ENCODE measurements at places on chromosomes 13 and 19.

GRCh38 chr19:38924388-38924787 lies 6.2 kb downstream of the SARS2 start:
- DNase-seq = no peak

DNA sequence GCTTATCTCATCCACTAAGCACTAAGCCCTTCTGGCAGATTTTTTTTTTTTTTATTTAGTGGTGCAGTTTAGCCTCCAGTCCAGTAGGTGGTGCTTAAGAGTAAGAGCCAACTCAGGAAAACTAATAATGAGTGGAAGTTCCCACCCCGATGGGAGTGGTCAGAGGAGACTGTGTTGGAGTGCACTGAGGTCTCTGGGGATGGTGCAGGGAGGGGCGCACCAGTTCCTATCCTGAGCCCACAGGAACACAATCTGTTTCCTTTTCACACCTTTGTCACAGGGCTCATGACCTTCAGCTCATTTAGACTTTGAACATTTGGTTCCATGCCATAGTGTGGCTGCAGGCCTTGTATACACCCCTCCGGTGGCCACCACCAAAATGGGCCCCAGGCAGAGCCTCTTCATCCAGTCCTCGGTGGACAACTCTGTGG lies 367.4 kb downstream of the SPRY2 start:
- DNase-seq = no peak

- no peak for DNase-seq
These were observed 13.6 kb upstream of the SLC15A1 start for GRCh38 chr13:98765996-98766519.

GRCh38 chr19:5943045-5943444 lies 29.0 kb downstream of the CAPS start:
- DNase-seq = no peak

GRCh38 chr19:10009714-10010224 lies 535 bp downstream of the COL5A3 start:
- peak; percentile 5 for DNase-seq

- no peak for DNase-seq
These were observed 459.4 kb downstream of the FOXO1 start for GRCh38 chr13:40207001-40207478.

- peak; percentile 81 for DNase-seq
These were observed 155.9 kb upstream of the KLF12 start for GRCh38 chr13:74289861-74290773.

- no peak for DNase-seq
These were observed 477.3 kb downstream of the KLF12 start for GRCh38 chr13:73656863-73657262.

DNA sequence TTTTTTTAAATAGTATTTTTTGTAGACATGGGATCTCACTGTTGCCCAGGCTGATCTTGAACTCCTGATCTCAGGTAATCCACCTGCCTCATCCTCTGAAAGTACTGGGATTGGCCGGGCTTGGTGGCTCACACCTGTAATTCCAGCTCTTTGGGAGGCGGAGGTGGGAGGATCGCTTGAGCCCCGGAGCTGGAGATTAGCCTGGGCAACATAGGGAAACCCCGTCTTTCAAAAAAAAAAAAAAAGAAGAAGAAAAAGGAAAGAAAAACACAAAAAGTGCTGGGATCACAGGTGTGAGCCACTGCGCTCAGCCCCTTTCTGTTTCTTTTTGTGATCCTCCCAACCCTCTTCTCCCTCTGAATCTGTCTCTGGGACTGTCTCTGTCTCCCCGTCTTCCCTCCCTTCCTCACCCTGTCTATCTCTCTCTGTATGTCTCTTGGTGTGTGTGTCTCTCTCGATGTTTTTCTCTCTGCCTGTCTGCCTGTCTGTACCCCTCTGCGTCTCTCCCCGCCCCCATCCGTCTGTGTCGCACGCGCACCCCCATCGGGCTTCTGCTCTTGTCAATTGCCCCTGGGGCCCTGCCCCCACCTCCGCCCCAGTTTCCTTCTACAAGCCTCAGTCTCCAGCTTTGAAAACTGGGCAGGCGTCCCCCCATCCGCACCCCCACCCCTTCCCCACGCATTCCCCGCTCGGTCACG lies 540 bp upstream of the ZFP36 start:
- DNase-seq = no peak

- DNase-seq = peak; percentile 1
These were observed 195.7 kb upstream of the IPO5 start for GRCh38 chr13:97757807-97758206.

DNA sequence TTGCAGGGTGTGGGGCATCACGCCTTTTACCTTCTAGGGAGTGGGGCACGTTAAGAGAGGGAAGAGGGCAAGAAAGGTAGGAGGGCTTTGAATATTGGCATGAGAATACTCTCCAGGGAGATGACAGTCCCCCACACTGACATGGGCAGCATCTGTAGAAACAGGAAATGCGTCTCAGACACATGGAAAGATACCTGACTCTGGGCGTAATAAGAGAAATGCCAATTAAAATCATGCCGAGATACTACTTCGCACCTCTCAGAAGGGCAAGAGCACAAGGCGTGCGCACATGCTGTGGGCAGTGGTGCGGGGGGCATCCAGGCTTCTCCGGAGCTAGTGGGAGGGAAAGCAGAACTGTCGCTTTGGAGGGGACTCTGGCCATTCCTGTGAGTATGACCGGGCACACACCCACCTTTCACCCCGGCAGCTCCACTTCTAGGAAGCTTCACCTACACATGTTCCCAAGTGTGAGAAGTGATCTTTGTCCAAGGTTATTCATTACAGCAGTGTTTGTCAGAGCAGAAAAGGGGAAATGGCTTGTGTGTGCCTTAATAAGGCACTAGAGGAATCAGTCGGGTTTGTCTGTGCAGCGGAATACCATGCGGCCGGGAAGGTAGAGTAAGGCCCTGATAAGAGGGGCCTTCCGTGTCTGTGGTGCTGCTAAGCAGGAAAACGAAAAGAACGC lies 99.5 kb downstream of the SIPA1L3 start:
- no peak for DNase-seq

- DNase-seq = no peak
These were observed 251.7 kb upstream of the ARGLU1 start for GRCh38 chr13:106819413-106820180.

DNA sequence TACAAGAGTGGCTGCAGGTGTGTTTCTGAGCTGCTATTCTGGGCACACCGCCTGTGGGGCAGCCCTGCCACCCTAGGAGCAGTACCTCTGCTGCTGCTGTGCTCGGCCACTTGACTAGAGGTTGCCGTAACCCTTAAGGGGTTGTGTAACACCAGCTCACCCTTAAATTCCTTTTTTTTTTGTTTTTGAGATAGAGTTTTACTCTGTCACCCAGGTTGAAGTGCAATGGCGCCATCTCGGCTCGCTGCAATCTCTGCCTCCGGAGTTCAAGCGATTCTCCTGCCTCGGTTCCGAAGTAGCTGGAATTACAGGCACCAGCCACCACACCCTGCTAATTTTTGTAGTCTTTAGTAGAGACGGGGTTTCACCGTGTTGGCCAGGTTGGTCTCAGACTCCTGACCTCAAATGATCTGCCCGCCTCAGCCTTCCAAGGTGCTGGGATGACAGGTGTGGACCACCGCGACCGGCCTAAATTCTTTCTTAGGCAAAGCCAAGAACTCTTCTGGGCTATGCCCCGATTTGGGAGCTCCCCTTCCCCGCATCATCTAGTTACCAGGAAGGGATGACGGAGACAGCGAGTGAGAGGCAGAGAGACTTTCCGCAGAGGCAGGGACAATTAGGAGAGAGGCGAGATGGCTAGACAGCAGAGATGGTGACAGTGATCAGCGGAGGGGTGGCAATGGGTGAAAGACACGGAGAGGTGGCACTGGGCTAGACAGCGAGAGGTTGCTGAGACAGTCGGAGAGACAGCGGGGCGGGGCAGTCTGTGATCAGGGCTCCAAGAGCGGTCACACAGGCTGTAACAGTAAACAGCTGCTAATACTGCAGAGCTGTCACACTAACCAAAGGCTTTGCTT lies 4.4 kb upstream of the LILRA5 start:
- no peak for DNase-seq

DNA sequence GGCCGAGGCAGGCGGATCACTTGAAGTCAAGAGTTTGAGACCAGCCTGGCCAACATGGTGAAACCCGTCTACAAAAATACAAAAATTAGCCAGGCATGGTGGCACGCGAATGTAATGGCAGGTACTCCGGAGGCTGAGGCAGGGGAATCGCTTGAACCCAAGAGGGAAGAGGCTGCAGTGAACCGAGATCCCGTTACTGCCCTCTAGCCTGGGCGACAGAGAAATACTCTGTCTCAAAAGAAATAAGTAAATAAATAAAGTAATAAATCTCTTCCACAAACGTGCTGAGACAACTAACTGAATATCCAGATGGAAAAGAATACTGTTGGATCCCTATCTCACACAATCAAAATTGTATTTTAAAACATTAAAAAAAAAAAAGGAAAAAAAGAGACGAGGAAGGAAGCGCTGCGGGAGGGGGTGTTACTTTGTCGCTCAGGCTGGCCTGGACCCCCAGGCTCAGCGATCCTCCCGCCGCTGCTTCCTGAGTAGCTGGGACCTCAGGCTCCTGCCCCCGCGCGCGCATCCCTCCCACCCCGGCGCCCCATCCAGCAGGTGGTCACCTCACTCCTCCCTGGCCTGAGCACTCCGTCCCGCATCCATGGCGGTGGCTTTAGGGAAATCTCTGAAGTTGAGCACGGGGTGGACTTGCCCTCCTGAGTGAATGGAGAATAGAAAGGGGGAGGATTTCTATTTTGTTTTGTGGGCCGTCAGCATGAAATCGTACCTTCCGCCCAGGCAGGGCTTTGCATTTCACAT lies 628 bp upstream of the ZNF813 start:
- DNase-seq = no peak

DNA sequence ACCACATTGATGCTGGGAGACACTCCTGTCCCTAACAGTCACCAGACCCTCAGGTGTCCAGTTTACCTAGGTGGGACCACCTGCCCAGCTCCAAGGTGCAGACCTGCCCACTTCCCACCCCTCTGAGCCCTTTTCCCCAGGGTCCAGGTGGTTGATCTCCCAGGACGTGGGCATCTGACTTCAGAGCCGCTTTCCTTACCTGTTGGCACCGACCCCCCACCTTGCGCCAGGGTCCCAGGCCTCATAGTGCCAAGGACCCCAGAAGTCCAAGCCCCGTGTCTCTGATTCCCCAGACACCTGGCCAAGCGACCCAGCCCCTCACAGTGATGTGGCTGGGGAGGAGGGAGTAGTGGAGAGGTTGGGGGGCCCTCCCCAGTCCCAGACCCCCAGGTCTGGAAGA lies 9.6 kb upstream of the BBC3 start:
- no peak for DNase-seq

DNA sequence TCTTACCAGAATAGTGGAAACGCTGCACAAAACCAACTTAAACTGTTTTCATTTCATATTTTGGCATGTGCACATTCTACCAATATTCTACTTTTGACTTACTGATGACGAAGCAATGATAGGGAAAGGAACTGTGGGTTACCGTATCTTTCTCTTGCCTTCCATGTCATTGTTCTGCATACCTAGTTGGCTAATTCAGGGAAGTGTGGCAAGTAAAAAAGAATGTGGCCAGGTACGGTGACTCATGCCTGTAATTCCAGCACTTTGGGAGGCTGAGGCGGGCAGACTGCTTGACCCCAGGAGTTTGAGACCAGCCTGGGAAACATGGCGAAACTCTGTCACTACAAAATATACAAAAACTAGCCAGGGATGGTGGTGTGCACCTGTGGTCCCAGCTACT lies 108.2 kb downstream of the SIPA1L3 start:
- no peak for DNase-seq

DNA sequence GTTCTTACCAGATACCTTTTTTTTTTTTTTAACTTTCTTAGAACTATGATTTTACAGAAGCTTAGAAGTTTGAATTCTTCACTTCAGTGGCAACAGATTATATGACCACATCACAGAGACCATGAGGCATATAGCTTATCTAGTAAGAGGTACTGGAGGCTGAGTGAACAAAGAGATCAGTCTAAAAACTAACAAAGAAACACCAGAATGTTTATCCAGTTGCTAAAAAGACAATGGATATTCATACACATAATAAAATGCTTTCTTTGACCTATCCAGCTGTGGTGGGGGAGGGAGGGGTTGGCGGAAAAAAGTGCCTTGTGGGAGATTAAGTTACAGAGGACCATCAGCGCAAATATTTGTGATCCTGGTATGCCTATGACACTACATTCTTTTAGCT lies 34.7 kb upstream of the SLITRK6 start:
- DNase-seq = no peak

GRCh38 chr19:54461613-54462012 lies 2.0 kb downstream of the LENG9 start:
- DNase-seq = no peak

DNA sequence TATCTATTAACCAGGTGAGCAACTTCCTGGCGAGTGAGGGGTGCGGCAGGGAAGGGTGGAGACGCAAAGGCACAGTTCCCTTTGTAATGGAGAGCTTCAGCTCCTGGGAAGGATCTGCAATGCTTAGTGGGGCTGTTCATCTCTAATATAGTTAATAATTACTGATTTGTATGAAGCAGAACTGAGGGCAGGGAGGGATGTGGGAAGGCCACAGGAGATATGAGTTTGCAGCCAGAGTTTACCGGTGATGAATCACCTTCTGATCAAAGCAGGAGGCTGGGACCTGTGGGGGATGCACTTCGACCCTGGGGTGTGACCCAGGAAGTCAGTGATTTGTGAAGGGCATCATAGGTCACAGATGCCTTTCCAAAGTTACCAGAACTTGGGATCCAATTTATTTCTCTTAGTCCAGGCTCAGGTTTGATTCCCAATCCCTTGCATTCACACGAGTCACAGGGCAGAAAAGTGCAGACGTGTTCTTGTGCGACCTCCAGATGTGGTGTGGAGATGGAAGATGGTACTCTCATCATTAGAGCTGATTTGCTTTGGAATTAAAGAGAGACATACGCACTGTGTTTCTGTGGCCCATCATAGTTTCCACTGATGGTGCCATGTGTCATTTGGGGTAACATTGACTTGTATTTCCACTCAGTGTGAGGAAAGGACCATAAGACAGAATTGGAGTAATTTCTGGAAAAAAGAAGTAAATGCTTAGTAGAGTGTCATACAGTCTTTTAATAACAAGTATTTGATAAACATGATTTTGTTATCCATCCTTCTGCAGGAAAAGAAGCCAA lies 55.0 kb downstream of the LRCH1 start:
- no peak for DNase-seq

DNA sequence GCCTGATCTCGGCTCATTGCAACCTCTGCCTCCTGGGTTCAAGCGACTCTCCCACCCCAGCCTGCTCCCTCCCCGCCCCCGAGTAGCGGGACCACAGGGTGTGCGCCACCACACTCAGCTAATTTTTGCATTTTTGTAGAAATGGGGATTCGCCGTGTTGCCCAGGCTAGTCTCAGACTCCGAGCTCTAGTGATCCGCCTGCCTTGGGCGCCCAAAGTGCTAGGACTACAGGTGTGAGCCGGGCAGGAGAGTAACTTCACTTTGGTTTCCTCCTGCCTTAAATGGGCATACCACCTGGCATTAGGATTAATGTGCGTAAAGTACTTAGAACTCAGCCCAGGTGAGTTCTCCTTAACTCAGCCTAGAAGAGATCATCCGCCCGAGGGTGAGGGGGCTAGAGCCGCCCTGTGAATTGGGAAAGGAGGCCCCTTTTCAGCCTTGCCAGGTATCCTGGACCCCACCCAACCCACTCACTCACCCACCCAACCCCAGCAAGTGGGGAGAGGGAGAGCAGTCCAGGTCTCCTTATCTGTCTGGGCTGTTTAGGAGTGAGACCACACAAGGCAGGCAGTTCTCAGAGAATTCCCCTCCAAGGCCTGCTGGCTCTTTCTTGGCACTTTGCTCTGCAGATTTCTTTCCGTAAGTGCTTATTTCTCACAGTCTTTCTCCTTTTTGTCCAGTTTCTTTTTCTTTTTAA lies 1.2 kb upstream of the ZFP36 start:
- DNase-seq = peak; percentile 30

GRCh38 chr13:35231426-35231825 lies 245.1 kb downstream of the MAB21L1 start:
- no peak for DNase-seq

Measured in adipocyte (in vitro differentiated cells).